Activated CD4-positive, alpha-beta T cell treated with anti-CD3 and anti-CD28 coated beads, Interleukin-2, amount 50 U/mL, for 48 hours (primary cell): ENCODE measurements at places on chromosomes 5 and 9.

- peak; percentile 56 for DNase-seq
These were observed 701 bp downstream of the PARP8 start for GRCh38 chr5:50667023-50667652.

- no peak for DNase-seq
These were observed 762.8 kb upstream of the WWC1 start for GRCh38 chr5:167528651-167529050.

DNA sequence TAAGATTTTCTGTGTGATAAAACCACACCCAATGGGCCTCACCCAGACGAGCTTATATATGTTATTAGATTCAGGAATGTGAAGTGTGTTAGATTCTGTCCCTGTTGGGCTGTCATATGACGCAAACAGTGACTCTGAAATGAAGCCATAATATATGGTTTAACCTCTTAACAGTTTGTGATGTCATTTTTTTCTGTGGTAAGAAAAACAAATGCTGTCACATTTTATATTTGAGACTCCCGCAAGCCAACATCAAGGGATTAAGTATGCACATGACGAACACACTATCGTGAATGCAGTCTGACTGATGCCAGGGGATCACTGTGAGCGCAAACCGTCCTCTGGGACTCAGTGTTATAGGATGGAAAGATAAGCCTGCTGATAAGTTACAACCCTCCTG lies 321.7 kb downstream of the SH3GL2 start:
- no peak for DNase-seq

DNA sequence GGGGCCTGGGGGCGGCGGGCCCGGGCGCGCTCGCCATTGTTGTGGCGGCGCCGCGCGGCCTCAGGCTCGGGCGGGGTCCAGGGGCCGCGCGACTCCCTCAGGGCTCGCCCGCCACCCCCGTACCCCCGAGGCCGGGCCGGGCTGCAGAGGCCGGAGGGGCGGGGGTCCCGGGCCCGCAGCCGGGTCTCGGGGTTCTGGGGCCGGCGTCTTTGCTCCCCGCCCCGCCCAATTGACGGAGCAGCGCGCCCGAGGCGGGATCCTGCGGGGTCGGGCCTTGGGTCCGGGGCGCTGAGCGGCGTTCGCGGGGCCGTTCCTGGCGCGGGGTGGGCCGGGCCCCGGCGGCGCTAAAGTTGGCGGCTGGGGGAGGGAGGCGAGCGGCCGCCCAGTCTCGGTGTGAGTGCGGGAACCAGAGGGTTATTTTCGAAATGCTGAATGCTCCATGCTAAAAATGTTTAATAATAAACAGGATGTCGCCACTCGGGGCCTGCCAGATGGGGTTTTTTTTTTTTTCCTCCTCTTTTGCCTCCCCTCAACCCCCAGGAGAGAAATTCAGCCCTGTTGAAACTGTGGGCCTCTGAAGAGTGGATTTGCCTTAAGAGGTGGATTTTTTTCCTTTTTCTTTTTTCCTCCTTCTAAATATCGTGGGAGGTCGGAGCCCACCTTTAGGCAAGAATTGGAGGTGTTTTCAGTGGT lies 724 bp downstream of the PRRC2B start:
- peak; percentile 51 for DNase-seq

DNA sequence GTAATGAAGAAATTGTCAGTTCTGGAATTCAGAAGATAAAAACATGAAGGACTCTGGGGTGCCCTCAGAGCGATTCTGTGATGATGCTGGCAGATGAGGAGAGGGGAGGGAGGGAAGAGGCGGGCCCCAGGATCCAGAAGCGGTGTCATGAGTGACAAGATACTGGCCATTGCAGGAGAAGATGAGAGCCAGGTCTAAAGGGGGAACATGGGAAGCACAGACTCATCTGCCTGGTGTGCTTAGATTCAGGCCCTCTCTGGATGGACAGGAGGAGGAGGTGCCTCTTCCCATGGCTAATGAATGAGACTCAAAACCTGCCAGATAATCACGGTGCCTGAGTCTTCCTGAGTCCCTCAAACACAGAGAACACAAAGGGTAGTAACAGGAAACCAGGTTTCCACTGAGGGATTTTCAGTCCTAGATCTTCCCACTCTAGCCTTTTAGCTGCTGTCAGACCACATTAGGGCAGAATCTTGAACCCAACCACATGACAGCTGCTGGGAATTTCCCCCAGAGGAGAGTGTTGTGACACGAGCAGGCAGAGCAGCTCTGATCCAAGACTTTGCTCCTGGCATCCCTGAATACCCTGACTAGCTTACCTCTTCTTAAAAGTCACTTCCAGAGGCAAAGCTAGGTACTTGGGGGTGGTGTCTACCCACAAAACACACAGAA lies 28.2 kb upstream of the HSPA9 start:
- peak; percentile 52 for DNase-seq

DNA sequence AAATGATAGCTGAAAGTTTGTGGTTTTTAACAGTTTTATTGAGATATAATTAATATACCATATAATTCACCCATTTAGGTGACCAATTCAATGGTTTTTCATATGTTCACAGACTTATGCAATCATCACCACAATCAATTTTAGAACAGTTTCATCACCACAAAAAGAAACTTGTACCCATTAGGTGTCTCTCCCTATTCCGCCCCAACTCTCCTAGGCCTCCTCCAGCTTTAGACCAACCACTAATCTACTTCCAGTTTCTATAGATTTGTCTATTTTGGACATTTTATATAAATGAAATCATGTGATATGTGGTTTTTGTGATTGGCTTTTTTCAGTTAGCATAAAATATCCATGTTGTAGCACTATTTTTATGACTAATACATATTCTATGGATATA lies 38.6 kb downstream of the YTHDC2 start:
- no peak for DNase-seq

DNA sequence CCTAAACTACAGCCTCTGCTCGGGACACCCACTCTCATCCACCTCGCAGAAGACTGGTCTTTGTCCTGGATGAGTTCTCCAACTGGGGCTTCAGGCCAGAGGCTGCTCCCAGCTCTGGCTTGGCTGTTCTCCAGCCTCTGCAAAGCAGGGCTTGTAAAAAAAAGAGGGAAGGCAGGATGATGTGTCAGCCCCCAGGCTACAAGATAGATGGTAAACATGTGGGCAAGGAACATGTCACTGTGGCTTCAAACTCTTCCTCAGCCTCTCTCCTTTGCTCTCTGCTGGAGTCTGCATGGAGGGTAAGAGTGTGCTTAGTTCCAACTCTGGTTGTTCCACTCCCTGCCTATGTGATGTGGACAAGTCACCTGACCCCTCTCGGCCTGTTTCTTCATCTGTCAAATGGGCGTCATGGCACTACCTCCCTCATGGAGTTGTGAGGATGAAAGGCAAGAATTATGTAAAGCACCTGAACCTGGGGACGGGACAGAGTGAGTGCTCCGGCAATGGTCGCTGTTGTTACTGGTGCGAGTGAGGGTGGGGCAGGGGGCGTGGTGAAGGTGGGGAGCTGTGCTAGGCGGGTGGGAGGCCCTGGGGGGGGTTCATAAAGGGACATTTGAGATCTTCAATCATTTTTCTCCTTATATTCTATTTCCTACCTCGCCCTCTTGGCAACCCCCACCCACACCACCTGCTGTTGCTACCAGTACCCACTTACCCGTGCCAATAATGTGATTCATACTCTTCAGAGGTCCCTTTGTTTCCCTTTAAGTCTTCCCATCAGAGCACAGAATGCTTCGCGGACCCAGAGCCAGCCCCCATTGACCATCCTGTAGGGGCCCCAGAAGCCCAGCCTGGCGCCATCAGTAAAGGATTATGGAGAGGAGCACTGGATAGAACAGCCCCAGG lies 6.8 kb upstream of the ZNF79 start:
- no peak for DNase-seq

DNA sequence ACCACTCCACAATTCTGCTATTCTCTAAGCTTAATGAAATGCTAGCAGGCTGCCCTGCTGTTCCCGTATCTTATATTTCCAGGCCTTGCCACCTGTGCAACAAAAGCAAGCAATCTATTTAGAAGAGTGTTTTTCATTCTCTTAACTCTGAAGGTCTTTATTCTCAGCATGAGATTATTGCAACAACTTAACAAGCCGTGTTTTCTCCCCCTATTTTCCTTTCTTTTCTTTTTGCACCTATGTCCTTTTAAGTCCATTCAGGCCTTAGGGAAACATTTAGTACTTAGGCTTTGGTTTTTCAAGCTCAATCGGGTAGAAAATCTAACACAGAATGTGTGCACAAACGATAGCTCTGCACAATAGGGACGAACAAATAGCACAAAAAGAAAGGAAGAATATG lies 89.6 kb upstream of the DMRTA1 start:
- DNase-seq = no peak

- no peak for DNase-seq
These were observed 88.6 kb downstream of the ANGPTL2 start for GRCh38 chr9:127033789-127034188.

- DNase-seq = no peak
These were observed 257.4 kb downstream of the ENC1 start for GRCh38 chr5:74382987-74383593.

- DNase-seq = no peak
These were observed 264.0 kb upstream of the ITGA1 start for GRCh38 chr5:52523701-52524100.

DNA sequence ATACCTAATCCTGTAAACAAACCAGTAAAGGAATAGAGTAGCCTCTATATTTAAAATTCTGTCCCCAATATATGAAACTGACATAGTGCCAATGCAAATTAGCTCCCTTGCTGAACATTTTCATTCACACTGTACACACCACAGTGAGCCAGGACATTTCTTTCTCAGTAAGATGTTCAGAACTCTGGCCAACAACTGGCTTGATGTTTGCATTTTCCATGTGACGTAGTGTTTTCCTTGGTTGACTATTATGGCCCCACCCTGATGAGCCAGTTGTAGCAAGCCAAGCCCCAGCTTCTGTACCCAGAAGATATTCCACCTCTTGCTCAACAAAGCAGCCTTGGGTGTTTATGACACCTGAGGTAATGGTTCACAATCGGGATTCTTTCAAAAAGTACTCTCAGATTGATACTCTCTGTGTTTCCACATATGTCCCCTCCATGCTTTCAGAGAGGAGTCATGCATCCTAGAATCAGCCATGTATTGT lies 17.7 kb upstream of the ANXA1 start:
- no peak for DNase-seq

GRCh38 chr5:76443066-76443800 lies 40.1 kb downstream of the IQGAP2 start:
- no peak for DNase-seq

- DNase-seq = no peak
These were observed 58.8 kb downstream of the COL27A1 start for GRCh38 chr9:114214181-114214580.

GRCh38 chr9:136225366-136225747 lies 20.3 kb downstream of the QSOX2 start:
- DNase-seq = no peak

DNA sequence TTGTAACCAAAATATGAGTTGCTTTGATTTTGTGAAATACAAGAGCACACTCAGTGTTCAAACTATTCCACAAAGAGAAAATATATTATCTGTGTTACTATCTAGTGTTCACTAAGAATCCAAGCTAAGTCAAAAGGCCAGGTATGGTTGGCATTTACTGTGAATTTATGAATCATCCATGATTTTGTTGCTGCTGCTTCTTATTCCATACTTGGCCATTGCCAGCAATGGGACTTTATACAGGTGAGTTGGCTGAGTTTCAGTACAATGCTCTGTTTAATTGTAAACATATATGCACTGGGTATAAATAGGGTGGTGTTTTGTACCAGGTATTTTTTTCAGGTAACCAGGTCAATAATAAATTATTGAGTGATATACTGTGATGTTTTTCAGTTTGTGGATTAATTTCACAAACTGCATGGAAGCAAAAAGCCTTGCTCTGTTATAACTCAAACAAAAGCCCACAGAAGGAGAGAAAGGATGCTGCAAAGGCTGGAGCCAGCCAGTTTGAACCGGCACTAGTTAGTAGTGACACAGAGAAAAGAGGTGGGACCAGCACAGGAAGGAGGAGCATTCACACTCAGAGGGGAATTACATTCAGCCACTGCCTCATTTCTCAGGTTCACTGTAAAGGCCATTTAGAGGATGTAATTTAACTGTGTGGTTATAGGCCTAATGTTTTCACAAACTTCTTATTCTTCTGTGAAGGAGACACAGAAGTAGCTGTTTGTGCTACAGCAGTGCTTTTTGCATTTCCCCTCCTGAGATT lies 381.8 kb downstream of the ADGRV1 start:
- DNase-seq = peak; percentile 28

DNA sequence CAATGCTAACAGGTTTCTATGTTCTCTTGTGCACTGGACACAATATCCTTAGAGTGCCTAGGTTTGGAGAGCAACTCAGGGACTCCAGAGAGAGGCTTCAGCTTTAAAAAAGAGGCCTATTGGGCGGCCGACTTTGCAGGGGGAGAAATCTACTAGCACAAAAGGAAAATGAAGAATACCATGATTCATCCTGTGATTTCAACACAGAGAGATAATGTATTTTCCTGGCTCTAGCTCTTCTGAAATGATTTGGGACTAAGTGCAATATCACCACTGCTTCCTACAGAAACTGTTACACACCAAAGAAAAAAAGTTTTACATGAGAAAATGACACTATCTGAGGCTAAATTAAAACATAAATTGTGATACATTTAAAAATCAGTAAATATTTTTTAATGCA lies 146.1 kb upstream of the TSLP start:
- DNase-seq = no peak

GRCh38 chr5:128366147-128366546 lies 171.9 kb downstream of the FBN2 start:
- no peak for DNase-seq

DNA sequence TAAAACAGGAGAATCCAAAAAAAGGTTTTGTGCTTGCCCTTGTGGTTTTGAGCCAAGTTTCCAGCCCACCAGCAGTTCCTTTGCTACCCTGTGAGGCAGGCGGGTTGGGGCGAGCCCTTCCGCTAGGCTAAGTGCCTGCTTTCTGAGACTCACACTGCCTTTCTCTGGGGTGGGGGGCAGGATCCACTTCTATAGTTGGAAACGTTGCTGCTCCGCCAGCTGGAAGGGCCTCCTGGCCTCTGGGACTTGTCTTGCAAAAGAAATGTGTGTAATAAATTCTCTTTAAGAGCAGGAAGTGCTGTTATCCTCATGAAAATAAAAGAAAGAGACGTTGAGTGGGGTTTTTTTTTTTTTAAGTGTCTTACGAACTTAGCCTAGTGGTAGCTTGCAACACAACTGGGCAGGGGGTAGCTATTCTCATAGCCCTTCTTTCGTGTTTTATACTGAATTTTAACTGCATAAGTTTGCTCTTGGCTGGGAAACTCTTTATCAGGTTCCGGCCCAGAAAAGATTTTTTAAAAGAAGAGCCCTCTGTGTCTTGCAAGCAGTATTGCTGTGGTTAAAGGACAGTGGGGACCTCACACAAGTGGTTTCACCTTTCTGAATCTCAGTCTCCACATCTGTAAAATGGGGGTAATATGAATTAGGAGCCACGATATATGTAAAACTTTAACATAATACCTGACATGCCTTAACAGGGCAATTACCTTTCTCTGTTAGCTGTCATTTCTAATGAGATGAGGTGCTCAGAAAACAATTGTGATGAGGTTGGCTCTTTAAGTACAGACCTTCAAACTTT lies 19.8 kb downstream of the JADE2 start:
- DNase-seq = peak; percentile 31
